ENCODE measurements at places on chromosomes 7 and 10. TPM values are rescaled to one million over a fixed set of nuclear protein-coding genes. Genes with fewer than 3 reads are reported as not detected.

The ARHGEF35 gene
- polyA plus RNA-seq: 38.6 TPM

The SLC13A1 gene
- polyA plus RNA-seq: 8.2 TPM

The PARP12 gene
- 30.9 TPM for polyA plus RNA-seq

The PKD1L1 gene
- polyA plus RNA-seq: 1.2 TPM

GRCh38 chr10:103053659-103054581 is 135.8 kb downstream of the CNNM2 start:
- peaks cover 5% of the 10 kb centered on the region for H3K4me1 ChIP-seq
- peak overlapping the region; percentile 27 for H3K27ac ChIP-seq
- no peak overlapping the region for H3K4me3 ChIP-seq
- peaks cover 17% of the 10 kb centered on the region for H3K36me3 ChIP-seq
- peak; percentile 65 for DNase-seq

DNA sequence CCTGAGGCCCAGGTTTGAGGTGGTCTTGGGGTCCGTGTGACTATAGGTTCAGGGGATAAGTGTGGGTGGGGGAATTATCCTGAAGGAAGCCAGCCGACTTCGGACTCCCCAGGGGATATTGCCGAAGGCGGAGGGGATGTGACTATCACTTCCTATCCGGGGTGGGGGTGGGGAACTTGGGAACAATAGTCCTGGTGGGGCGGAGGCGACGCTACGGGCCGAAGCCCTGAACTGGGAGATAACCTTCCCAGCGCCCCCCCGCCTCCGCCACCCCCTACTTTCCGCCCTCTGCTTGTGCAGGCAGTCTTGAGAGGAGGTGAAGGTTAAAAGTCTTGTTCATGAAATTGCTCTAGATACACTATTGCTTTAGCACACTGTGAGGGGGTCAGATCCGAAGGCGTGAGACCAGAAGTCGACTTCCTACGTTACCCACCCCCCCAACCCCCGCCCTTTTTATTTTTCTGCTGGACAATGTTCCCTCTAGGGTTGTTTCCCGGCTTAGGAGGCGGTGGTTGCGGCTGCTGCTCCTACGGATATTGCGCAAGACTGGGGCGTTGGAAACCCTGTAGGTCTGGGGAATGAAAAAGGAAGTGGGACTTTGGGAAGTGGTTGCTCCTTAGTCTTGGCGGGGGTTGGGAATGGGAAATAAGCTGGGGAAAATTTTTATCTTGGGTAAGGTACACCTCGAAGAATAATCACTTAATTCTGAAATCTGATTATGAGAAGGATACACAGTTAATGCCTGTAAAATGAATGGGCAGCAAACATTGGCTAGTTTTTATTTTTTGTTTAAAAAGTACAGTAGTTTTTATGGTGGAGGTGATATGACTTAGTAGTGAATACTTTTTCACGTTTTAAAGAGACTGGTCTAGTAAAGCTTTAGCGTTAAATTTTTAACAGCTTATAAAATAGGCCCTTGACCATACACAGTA is 1.5 kb downstream of the PTPN12 start:
- peak overlapping the region; percentile 95 for H3K4me3 ChIP-seq
- peaks cover 1% of the 10 kb centered on the region for H3K4me1 ChIP-seq
- H3K27ac ChIP-seq: peak overlapping the region; percentile 92
- H3K27me3 ChIP-seq: no peaks in the 10 kb centered on the region
- H3K36me3 ChIP-seq: no peaks in the 10 kb centered on the region

GRCh38 chr7:68718097-68718551 is 880.2 kb upstream of the AUTS2 start:
- H3K27ac ChIP-seq: no peak overlapping the region
- no peak for DNase-seq
- no peak overlapping the region for H3K4me3 ChIP-seq
- no peaks in the 10 kb centered on the region for H3K4me1 ChIP-seq
- H3K36me3 ChIP-seq: no peaks in the 10 kb centered on the region

DNA sequence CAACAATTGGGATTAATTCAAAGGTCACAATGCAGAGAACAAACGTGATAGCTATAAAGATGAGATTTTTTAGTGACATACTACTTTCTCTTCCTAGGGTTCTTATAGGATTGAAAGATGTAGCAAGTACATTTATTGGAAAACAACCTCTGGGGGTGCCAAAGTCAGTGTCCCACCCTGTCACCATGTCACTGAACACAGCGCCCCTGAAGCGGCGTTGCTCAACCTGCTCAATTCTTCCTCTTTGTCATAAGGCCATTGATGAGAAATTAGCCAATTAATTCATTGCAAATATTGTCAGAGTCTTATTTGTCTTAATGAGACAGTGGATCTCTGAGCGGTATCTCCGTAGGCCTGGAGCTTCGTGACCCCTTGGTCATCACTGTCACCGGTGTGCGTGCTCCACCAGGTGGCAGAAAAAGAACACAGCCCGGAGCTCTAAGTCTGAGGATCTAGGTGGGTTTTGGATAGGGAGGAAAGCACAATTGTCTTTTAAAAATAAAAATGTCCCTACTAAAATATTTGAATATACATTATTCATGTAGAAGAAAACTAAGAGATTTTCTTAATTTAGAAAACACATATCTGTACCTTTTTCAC is 362.6 kb downstream of the PAXIP1 start:
- no peak overlapping the region for H3K27ac ChIP-seq
- H3K4me1 ChIP-seq: no peaks in the 10 kb centered on the region
- DNase-seq: no peak
